ENCODE measurements at places on chromosomes 6 and 20.

- DNase-seq, result no peak
These were observed 36.1 kb upstream of the CEP162 start for GRCh38 chr6:84263557-84263956.

DNA sequence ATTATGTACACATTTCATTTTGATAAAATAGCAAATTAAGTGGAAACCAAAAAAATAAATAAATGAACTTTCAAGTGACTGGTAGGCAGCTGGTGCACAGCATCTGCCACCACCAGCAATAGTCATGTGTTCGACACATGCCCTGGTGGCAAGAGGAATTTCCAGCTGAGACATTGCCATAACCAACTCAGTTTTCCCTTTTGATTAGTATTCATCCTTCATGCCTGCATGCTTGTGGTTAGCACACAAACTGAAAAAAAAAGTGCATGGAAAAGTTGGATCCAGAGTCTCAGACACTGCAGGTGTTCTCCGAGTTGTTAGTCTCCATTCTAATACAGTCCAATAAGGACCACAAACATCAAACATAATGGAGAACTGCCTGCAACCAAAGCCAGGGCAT, 156.0 kb upstream of the SOX4 start:
- DNase-seq, result peak; percentile 19

- no peak for DNase-seq
These were observed 245.4 kb downstream of the PTPRK start for GRCh38 chr6:128275030-128275429.

DNA sequence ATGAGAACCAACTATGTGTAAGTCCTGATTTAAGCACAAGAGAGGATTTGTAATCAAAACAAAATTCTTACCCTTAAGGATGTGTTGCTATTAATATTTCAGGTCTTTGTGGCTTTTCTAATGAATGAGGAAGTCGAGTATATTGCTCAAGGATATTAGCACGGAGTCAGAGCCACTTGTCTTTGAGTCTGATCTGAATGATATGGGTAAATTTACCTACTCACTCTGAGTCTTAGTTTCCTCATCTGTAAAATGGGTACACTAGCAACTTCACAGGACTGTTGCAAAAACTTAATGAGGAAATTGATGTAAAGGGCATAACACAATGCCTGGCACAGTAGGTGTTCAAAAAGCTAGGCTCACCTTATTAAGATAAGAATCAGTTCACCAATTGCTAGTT, 30.0 kb upstream of the QKI start:
- no peak for DNase-seq

DNA sequence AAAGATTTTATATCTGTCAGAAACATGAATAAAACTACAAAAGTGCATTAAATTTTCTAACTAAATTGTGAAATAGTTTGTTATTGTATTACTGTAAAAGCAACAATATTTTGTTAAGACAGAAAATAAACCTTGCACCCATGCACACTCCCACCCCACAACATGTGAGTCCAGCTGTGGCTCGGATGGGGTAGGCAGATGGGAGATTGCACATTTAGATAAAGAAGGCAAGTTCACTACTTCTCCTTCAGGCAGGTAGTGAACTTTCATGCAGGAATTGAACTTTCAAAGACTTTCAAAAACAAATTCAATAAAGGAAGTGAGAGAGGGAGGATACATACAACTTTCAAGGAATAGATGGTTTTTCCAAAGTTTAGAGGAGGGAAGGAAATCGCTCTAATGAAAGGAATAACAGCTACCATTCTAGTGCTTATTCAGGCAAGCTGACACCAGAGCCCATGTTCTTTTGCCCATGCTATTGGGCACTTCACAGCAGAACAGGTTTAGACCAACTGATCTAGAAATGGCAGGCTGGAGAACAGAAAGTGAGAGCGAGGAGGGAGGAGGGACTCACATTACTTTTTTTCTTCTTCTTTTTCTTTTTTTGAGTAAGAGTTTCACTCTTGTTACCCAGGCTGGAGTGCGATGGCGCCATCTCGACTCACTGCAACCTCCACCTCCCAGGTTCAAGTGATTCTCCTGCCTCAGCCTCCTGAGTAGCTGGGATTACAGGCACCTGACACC, 28.5 kb downstream of the SF3B5 start:
- no peak for DNase-seq

- DNase-seq, result no peak
These were observed 90.1 kb downstream of the DNAH8 start for GRCh38 chr6:38805127-38805655.

DNA sequence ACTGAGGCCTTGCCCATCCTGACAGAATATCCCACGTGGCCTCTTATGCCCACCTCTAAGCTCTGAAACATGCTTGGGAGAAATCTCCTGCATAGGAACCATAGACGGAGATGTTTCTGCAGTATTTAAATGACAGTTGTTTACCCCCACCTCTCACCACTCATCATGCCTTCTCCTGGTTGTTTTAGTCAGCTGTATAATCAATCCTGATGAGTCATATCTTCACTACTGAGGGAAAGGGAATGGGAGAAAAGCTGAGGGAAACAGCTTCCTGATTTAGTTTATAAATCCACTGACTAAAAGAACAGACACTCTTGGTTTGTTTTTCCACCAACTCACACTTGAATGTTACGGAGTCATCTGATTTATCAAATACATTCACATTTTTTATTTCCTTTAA, 113.2 kb upstream of the TENT5A start:
- no peak for DNase-seq

- DNase-seq, result no peak
These were observed 4.1 kb downstream of the SPTLC3 start for GRCh38 chr20:13012886-13013285.

DNA sequence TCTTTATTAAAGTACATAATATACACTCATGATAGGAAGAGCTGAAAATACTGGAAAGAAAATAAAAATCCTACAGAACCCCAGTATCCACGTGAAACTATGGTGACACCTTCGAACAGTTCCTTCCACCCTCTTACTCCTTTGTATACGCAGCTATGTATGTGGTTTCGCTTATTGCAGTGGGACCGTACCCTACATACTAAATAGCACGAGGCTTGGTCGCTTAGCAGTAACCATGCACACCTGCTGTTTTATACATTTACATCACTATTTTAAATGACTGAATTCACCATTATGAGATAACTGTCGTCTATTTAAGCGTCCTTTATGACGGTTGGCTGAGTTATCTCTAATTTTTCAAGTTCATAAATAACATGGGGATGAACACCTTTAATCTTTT, 400.1 kb downstream of the CDH4 start:
- DNase-seq, result no peak

DNA sequence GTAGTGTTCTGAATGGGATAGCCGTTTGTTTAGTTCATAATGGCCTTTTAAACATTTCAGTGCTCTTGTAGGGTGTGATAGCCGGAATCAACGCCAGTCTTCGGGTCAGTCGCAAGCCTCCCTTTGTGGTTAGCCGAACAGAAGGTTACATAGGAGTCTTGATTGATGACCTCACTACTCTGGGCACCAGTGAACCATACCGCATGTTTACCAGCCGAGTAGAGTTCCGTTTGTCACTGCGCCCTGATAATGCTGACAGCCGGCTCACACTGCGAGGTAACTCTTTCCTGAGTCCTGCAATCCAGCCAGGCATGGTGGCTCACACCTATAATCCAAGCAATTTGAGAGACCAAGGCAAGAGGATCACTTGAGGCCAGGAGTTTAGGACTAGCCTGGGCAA, 20.4 kb downstream of the MTO1 start:
- DNase-seq, result no peak

- no peak for DNase-seq
These were observed 436.0 kb downstream of the PLCB1 start for GRCh38 chr20:8568075-8568474.

- peak; percentile 55 for DNase-seq
These were observed 207.0 kb downstream of the THBS2 start for GRCh38 chr6:169046483-169047192.

- peak; percentile 58 for DNase-seq
These were observed 155.7 kb upstream of the PRSS16 start for GRCh38 chr6:27091661-27092315.

DNA sequence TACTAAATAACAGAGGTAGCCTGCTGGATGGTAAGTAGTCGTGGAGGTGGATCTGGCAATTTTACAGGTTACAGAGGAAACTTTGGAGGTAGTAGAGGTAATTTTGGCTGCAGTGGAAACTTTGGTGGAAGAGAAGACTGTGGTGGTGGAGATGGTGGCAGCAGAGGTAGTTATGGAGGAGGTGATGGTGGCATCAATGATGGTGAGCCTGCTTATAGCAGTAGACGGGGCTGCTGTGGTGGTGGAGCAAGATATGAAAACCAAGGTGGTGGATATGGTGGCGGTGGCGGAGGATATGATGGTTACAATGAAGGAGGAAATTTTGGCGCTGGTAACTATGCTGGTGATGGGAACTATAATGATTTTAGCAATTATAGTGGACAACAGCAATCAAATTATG, 15.3 kb downstream of the RAB5IF start:
- DNase-seq, result no peak

GRCh38 chr20:58911970-58912369, 59.5 kb downstream of the GNAS start:
- DNase-seq, result no peak

GRCh38 chr6:88380083-88380482, 213.9 kb upstream of the CNR1 start:
- DNase-seq, result peak; percentile 74

- no peak for DNase-seq
These were observed 22.4 kb upstream of the KIAA0408 start for GRCh38 chr6:127481628-127482027.
